ENCODE measurements at places on chromosomes 5 and 9.

GRCh38 chr5:179766021-179766725 lies 27.6 kb upstream of the LTC4S start:
- no peak for DNase-seq

DNA sequence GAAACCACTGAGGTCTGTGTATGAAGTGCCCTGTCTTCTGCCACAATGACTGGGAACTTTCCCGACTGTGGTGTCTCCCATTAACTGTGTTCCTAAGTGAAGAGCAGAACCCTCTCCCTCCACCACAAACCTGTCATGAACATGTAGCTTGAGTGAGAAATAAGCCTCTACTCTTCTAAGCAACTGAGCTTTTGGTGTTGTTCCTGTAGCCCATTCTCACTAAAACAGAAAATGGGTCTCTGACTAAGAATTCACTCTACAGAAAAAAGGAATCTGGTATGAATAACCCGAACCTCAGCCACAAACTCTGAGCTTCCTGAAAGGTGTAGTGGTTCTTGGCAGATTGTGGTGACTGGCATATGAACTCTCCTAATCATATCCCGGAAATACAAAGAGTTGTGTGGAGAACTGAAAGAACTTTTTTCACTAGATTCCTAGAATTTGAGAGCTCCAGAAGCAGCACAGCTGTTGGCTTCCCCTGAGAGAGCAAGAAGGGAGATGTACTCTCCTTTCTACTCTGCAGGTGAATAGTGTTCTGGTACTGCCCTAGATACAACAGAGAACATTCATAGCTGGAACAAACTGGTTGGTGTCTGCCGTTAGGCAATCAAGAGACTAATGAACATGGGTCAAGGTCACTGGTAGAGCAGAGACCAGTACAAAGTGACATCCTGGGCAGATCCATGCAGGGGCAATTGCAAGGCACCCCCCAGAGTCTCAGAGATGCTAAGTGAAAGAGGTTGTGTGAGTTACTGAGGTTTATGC lies 283.8 kb downstream of the PDE4D start:
- no peak for DNase-seq

DNA sequence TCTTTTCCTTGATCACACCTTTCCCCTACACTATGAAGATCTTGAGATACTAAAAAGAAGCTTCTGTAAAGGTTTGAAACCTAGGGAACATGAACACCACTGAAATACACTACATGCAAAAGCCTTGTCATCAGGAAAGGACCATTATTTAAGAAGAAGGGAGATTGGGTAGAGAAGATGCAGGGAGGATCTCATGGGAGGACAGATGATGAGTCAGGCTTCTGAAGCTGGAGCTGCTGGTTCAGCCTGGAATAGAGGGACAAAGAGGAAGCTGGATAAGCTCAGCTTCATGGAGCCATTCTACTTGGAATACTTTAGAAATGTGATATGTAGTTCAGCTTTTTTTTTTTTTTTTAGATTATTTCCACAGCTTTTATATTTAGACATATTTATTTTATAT lies 169.8 kb downstream of the MAN2A1 start:
- DNase-seq = no peak

DNA sequence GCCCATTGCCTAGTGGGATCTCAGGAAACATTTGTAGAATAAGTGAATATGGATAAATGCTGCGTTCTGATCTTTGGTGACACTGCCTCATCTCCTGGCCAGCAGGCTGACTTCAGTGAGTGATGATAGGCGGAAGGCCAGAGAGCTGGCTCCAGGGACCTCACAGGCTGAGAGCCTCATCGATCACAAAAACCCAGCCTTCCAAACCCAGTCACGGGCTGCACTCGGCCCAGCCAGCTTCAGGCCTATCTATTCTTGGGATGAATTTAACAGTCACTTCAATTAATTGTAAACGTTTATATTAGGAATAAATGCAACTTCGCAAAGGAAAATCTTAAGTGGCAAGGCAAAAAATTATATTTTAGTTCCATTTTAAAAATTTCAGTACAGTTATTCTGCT lies 201.6 kb downstream of the IRX2 start:
- no peak for DNase-seq

GRCh38 chr9:94100152-94100879 lies 16.1 kb downstream of the PTPDC1 start:
- DNase-seq = no peak

GRCh38 chr5:171479776-171480125 lies 60.3 kb downstream of the FGF18 start:
- DNase-seq = no peak

DNA sequence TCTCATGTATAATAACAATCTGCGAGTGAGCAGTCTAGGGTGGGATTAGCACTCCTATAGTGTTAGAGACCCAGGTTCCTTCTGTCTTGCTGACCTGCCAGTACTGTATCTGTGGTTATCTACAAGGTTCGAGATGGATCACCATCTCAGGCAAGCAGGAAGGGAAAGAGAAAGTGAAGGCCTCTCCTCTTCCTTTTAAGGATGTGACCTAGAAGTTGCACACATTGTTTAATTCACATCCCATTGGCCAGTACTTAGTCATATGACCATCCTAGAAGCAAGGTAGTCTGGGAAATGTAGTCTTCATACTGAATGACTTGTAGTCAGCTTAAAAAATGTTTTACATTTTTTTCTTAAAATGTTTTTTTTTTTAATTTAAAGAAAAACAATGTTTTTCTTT lies 168.6 kb downstream of the CARTPT start:
- no peak for DNase-seq

DNA sequence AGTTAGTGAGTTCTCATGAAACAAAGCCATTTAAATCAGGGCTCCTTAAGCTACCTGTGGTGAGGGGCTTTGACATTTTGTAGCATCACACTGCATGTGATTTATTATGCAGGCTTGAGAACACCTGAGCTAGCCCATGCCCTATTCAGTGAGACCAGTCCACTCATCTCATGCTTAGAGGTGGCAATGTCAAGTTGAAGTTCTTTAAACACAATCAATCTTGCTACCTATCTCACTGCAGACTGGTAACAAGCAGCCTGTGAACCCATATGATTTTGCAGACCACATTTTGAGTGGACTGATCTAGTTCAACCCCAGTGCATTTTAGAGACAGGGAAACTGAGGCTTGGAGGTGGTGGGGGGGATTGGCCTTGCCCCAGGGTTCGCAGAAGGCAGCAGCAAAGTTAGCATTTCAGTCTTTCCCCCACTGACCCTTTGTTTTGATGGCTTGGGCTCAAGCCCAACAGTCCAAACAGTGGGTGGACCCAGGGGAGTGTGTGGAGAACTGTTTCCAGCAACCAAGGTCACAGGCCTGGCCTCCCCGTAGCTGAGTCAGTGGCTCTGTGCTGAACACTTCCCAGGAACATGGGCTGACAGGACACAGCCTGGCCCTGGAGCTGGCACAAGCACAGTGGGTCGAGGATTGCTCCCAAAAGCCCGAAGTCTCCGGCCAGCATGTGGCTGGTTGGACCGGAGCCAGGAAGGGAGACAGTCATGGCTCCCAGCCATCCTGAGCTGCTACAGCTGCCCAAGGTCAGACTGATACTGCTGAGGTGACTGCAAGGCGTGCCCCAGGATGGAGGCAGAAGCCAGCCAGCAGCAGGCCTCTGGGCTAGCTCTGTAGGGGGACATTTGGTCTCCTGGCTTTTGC lies 95.3 kb downstream of the RGS3 start:
- no peak for DNase-seq
